ENCODE measurements at places on chromosomes 2 and 18.
A peak's percentile ranks its signal among the peaks of the same experiment; 100 is the strongest.

DNA sequence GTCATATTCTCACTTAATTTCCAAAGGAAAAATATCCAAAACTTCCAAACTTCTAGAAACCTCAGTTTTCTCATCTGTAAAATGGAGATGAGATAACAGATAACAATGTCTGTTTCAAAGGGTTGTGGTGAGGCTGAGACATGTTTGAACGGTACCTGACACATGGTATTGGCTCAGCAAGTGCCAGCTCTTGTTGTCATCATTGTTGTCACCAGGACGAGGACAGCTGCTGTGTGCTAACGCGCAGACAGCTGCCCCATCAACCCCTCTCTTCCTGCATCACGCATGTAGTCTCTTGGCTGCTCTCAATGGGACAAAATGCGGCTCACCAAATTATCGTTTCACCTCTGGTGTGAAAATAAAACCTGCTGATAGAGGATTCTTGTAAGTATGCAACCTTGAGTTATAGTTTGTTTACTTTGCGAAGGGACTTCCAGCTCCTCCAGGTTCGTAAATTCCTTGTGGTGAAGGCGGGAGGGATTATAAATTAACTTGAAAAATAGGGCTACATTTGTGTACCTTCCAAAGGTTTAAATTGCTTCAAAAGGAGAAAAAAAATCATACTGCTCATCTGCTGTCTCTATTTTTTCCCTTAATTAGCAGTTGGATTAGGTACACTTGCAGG, 605.4 kb downstream of the BCL11A start:
- no peak for DNase-seq

GRCh38 chr2:230691005-230691647, 21.5 kb upstream of the CAB39 start:
- no peak for DNase-seq

DNA sequence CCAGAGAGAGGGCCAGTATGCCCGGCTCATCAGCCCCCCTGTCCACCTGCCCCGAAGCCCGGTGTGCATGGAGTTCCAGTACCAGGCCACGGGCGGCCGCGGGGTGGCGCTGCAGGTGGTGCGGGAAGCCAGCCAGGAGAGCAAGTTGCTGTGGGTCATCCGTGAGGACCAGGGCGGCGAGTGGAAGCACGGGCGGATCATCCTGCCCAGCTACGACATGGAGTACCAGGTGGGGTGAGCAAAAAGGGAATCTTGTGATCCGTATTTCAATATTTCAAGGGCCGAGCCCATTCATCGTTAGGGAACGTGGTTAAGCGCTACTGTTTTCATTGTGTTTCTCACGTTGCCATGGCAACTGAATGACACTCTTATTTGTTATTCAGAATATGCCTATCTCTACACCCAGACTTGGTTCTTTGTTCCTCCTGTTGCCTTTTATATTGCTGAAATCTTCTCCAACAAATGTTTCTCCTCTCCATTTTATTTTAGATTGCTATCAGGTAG, 81.5 kb downstream of the NRP2 start:
- peak; percentile 18 for DNase-seq

DNA sequence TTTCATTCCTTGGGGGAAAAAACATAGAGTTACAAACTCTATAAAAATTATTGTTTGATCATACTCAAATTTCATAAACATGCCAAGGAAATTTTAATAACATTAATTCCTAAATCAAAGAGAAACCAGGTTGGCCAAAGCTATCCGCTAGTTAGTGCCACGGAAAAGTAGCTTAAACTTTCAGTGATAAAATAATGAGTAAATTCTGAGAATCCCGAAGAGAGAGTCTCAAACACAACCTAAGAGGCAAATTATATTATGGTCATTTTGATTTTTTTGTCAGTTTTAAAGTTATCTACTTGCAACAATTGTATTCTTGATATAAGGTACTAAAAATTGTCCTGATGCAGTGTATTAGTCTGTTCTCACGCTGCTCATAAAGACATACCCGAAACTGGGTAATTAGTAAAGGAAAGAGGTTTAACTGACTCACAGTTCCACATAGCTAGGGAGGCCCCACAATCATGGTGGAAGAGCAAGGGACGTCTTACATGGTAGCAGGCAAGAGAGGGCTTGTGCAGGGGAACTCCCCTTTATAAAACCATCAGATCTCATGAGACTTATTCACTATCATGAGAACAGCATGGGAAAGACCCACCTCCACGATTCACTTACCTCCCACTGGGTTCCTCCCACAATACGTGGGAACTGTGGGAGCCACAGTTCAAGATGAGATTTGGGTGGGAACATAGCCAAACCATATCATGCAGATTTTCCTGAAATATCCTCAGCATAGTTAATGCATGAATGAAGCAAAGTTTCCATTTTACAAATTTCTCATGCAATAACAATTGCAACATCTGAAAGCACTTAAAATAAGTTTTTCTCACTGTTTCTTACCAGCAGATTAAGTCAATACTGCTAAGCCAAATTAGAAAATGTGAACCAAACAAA, 205.9 kb upstream of the STK17B start:
- DNase-seq = no peak

DNA sequence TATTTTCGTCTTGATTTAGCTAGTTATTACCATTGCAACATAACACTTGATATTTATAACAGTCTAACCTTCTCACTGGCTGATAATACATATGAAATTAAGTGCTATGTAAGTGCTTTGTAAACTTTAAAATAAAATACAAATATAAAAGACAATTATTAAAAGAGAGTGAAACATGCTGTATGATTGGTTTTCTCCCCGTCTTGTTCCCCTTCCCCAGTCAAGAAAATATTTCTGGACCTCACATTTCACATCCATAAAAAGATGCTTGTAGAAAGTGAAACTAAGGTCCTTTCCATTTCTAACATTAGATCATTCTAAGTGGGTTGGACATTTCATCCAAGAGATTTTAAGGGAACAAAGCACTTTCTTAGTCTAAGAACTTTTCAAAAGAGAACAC, 310.2 kb upstream of the LRATD1 start:
- no peak for DNase-seq
